ENCODE measurements at places on chromosomes 12 and 14.

- no peak for DNase-seq
These were observed 71.2 kb downstream of the VCPKMT start for GRCh38 chr14:50045039-50045711.

GRCh38 chr12:7373226-7373625 lies 69.4 kb downstream of the ACSM4 start:
- no peak for DNase-seq

GRCh38 chr12:188910-189621 lies 24.9 kb downstream of the SLC6A12 start:
- no peak for DNase-seq

DNA sequence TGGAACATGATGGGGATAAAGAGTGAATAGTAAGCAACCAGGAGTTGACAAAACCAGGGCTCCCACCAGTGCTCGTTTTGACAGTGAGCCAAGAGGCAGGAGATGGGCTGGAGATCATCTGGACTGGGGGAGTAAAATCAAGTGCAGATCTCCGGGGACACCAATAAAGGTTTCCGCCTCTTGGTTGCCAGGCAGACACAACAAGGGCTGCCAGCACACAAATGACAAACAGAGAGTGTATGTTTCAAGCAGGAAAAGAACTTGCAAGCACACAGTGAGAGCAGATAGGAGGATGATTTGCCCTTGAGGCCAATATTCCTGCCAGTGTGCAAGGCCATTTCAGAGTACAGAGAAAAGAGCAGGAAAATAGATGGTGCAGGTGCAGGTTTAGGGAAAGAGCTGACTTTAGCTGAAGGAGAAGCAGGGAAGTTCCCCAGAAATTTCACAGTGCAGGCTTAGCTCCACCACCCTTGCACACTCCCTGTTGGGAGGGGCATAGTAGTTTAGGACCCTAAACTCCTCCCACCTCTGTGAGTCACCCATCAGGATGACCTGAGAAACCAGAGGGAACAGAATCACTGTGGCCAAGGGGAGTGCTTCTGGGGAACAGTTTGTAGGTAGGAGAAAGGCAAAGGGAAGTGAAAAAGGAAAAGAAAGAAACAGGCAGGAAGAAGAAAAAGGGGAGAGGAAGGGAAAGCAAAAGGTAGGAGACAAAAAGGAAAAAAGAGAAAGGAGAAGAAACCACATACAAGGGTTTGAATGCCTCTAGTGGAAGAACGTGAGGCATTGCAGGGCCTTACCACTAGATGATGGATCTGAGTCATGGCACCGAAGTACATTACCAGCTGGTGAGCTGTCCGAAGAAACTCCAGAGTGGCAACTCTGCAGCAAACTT lies 404.4 kb downstream of the SLC6A15 start:
- DNase-seq = peak; percentile 77

DNA sequence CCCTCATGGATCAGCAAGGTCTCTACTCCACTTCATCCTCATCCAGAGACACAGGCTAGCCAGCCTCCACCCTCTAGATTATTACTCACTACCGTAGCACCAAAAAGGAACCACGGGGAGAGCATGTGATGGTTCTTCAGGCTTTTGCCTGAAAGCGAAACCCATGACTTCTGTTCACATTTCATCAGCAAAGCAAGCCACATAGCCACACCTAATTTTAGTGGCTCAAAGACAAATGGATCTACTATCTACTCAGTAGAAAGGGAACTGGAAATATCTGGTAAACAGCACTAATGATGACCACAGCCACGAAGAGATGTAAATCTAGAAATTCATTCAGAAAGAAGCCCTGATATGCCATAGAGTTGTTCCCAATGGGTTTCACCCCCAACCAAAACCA lies 51.4 kb downstream of the VCPKMT start:
- DNase-seq = no peak

GRCh38 chr12:71045781-71046180 lies 112.0 kb downstream of the TSPAN8 start:
- peak; percentile 79 for DNase-seq

- no peak for DNase-seq
These were observed 16.5 kb downstream of the NGDN start for GRCh38 chr14:23486036-23486435.

- no peak for DNase-seq
These were observed 109.6 kb downstream of the STXBP6 start for GRCh38 chr14:24940213-24940783.

- peak; percentile 54 for DNase-seq
These were observed 754 bp downstream of the KRT18 start for GRCh38 chr12:52949413-52950331.

- DNase-seq = no peak
These were observed 154.4 kb downstream of the FUT8 start for GRCh38 chr14:65566820-65567522.

- DNase-seq = no peak
These were observed 21.0 kb downstream of the KTN1 start for GRCh38 chr14:55600784-55601561.

DNA sequence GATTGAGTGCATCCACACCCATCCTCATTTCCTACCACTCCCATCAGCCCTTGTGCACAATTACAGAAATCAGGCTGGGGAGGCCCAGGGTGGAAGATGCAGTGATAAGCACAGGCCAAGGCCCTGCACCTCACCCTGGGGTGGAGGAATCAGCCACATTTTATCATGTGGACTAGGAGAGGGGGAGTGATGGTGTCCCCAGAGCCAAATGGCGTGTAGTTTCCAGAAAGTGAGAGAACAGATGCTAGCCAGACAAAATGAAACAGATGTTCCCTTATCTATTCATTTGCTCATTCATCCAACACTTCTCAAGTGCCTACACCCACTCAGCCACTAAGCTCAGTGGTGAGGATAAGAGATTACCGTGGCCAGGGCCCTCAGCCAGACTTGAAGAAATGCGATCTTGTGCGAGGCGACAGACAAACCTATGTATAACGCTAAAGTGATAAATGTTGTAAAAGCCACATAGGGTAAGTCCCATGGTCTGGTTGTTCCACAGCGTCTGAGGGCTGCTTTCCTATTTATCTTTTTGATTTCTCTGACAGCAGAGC lies 93.6 kb downstream of the STAB2 start:
- DNase-seq = peak; percentile 11

DNA sequence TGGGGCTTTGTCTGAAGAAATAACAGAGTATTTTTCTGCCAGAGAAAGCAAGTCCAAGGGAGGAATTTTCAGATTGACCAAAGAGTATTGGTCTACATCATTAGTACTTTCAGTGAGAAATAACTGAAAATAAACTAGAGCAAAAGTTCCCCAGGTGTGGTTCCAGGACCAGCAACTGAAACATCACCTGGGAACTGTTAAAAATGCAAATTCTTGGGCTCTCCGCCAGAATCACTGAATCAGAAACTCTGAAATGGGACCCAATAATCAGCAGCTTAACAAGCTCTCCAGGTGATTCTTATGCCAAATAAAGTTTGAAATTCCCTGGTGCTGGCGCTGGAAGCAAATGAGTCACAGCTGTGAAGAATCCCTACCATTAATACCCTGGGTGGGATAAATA lies 52.1 kb downstream of the EIF2S3B start:
- DNase-seq = no peak

DNA sequence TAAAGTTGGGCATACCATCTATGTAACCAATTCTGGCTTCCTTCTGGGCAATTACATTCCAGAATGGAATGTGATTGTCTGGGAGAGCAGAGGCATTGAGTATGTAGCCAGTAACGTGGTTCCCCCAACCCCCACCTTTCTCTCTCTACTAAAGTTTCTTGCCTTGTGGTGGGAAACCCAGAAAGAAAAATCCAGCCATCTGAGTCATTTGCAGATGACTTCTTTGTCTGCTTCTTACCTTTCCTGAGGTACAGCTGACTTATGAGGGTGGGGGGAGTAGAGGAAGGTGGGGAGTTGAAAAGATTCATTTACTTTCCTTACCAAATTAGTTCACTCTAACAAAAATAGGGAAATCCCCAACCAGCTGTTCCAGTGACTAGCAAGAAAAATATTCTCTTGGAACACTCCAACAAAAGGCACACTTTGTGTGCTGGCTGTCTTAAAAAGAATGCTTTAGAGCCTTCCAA lies 112.1 kb upstream of the FRMD6 start:
- DNase-seq = peak; percentile 73

DNA sequence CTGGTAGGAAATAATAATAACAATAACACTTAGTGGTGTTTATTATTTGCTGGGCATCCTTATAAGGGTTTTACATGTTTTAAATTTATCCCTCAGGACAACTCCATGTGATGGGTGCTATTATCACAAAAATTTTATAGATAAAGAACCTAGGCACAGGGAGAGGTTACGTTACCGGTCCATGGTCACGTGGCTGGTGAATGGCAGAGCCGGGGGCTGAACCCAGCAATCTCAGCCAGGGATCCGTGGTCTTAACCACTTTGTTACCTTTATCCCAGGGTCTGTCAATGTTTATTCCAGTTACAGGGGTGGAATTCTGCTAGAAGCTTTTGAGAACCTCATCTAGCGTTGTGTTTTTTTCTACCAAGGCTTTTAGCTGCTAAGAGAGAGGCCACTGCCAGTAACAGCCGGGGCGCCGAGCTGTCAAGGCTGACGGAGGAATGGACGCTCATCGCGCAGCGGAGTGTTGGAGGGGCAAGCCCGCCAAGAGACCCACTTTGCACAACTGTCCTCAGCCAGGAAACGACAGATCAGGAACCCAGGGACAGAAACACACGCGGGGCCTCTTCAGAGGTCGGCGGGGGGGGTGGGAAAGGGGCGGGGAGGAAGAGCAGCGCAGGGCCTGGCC lies 418 bp downstream of the AMN1 start:
- DNase-seq = no peak

- DNase-seq = no peak
These were observed 48.3 kb downstream of the TTC6 start for GRCh38 chr14:37643701-37644100.

DNA sequence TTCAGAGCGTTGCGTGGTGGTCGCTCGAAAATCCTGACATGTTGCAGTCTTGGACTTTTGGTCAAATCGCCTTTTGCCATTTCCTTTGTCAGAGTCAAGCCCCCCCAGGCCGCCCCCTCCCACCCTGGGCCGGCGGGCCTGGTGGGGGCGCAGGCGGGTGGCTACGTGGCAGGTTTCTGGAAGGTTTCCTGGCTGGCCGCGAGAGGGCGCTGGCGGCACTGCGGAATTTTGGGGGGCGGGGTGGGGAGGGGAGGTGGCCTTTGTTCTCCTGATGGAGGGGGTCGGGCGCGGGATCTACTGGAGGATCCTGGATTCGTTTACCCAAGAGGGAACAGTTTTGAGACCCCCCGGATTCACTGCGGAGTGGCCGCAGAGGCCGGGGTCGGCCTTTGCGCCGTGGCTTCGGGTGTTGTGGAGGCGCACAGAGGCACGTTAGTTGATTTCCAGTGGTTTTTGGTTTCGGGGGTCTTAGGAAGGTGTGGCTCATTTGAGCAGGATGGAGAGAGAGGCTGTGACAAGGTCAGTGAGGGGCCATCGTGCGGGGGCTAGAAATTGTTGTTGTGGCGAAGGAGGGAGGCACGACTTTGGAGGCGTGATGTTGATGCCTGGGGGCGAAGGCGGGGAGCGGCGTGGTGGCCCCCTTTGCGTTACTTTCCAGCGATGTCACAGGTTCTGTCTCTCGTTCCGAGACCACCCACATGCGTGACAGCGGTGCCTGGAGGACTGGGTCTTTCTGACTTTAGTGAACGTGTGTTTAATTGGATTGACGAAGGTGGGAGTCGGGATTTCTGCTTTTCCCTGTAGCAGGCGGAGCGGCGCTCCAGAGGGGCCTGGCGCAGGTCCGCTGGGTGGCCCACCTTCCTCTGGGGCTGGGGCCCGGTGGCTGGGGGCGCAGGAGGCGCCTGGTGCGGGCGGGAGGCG lies 1.4 kb downstream of the MEG3 start:
- DNase-seq = no peak

- DNase-seq = no peak
These were observed 692.3 kb downstream of the C12orf50 start for GRCh38 chr12:87336814-87337336.

DNA sequence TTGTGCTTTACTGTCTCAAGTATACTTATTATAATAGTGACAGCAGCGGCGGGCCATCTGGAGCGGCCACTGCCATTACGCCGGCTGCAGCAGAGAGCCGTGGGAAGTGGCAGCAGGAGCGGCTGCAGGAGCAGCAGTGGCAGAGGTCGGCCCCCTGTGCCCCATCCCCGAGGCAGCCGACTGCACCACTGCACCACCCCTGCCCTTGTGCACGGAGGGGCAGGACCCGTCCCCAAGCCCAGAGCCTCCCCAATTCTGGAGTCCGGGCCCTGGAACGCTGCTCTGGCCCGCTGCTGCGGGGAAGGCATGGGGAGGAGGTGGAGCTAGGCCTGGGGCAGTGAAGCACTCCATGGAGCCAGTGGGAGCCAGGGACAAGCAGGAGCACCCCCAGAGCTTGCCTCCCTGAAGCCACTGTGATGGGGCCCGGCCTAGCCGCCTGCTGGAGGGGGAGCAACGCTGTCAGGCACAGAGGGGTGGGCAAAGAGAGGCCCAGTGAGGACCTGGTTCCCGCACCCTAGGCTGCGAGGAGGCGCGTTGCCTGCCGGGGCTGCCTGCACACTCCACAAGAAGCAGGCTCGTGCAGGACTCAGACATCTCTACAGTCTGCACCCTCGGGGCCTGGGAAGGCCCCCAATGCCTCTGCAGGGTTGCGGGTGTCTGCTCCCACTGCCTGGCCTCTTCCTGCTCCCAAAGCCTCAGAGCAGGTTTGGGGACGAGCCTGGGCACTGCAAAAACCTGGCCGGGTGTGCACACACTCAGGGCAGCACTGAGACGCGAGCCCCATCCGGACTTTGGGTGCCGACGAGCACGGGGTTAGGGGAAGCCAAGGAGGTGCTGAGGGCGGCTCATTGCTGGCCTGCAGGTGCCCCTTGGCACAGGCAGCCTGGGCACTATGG lies 74.2 kb upstream of the RASSF8 start:
- no peak for DNase-seq

DNA sequence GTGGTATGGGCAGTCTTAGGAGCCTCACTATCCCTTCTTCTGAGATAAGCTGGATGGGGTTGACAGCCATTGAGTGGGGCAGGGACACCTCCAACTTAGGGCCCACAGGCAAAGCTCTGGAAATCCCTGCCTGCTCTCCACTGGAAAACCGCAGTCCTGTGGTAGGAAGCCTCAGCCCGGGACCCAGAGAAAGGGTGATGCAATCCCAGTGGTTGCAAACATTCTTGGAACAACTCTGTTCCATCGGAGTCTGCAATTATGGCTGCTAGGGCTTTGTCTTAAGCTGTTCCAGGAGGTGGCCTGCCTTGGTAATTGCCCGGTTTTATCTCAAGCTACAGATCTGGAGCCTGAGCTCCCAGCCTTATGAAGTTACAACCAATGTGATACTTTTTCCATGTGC lies 133.4 kb downstream of the DICER1 start:
- no peak for DNase-seq

DNA sequence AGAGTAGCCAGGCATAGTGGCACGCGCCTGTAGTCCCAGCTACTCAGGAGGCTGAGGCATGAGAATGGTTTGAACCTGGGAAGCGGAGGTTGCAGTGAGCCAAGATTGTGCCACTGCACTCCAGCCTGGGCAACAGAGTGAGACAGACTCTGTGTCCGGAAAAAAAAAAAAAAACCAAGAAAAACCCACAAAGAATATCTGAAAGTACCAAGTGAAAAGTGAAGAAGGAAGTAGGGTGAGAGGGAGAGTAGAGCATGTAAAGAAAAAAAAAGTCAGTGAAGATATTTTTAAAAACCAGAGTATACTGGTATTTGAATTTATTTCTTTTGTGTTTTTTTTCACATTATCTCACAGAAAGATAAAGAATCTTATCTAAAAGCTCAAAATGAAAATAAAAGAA lies 43.3 kb upstream of the ISM2 start:
- DNase-seq = no peak

- no peak for DNase-seq
These were observed 614.1 kb downstream of the SLC16A7 start for GRCh38 chr12:60209933-60210332.

Measured in skeletal muscle cell (primary cell).